ENCODE measurements at places on chromosomes 11 and 22.

GRCh38 chr11:20027556-20028013, 132.7 kb downstream of the DBX1 start:
- no peak for DNase-seq

- no peak for DNase-seq
Observed at GRCh38 chr11:133896028-133896427, 50.7 kb upstream of the SPATA19 start.

DNA sequence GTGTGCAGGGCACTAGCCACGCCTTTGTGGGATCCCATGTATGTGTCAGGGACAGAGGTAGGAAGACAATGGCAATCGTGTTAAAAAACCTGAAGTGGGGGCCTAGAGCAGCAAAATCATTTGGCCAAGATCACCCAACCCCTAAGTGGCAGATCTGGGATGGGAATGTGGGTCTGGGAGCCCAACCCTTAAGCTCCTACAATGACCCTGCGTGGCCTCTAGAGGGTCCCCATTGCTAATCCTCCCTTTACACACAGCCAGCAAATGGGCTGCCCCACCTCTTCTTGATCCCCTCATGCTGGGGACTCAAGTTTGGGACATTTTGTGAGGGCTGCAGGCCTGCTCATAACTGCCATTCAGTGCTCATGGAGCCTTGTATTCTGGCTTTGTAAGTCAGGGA, 73.2 kb upstream of the SUSD2 start:
- no peak for DNase-seq

DNA sequence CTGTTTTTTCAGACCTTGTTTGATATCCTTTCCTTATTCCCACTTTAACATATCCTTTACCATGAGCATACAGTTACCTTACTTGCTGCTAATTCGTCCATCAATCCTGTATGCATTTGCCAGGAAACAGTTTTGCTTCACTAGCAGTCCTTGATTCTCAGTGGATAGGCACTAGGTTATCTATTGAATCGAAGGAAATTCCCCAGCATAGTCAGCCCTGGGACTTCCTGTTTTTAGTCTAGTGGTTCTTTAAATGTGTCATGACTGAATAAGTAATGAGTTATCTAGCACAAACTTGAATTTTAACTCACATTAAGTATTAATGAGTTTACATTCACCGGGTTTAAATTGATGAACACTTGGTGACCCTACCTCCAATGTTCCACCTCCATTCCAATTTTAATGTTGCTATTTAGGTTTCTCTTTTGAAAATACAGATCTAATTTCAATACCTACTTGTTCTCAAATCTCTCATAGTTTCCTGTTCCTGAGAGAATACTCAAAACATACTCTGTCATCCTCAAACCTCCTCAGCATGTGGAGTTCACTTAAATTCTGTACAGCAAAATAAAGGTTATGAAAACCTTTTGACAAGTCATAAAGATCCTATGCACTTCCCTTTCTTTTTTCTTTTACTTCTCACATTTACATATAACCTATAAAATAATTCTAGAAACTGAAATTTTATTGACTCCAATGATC, 1375.1 kb upstream of the TENM4 start:
- DNase-seq: no peak
